ENCODE measurements at places on chromosomes 16 and 17.

GRCh38 chr16:85206472-85207356, 94.4 kb upstream of the CIBAR2 start:
- DNase-seq = no peak

DNA sequence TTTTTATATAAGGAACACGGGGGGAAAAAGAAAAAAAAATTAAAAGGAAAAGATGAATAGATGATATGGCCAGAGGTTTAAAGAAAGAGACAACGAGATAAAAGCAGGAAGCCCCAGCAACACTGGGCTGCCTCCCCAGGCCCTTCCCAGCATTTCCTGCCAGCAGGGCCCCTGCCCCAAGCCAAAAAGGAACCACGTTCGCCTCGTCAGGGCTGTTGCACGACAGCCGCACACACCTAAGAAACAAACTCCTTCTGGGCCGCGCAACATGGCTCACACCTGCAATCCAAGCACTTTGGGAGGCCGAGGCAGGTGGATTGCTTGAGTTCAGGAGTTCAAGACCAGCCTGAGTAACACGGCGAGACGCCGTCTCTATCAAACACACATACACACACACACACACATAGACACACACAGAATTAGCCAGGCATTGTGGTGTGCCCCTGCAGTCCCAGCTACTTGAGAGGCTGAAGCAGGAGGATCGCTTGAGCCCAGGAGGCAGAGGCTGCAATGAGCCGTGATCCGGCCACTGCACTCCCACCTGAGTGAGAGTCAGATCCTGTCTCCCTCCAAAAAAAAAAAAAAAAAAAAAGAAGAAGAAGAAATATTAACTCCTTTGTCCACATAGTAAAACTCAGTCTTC, 83.0 kb downstream of the ANKRD11 start:
- no peak for DNase-seq

GRCh38 chr17:75542229-75542628, 16.7 kb downstream of the LLGL2 start:
- no peak for DNase-seq

GRCh38 chr16:78242239-78242630, 142.8 kb downstream of the WWOX start:
- DNase-seq = no peak

GRCh38 chr16:72753881-72754280, 294.0 kb downstream of the ZFHX3 start:
- no peak for DNase-seq

- DNase-seq = no peak
These were observed 170.0 kb upstream of the ZNF267 start for GRCh38 chr16:31703526-31704128.

GRCh38 chr17:31680126-31680525, 178.9 kb downstream of the COPRS start:
- no peak for DNase-seq

DNA sequence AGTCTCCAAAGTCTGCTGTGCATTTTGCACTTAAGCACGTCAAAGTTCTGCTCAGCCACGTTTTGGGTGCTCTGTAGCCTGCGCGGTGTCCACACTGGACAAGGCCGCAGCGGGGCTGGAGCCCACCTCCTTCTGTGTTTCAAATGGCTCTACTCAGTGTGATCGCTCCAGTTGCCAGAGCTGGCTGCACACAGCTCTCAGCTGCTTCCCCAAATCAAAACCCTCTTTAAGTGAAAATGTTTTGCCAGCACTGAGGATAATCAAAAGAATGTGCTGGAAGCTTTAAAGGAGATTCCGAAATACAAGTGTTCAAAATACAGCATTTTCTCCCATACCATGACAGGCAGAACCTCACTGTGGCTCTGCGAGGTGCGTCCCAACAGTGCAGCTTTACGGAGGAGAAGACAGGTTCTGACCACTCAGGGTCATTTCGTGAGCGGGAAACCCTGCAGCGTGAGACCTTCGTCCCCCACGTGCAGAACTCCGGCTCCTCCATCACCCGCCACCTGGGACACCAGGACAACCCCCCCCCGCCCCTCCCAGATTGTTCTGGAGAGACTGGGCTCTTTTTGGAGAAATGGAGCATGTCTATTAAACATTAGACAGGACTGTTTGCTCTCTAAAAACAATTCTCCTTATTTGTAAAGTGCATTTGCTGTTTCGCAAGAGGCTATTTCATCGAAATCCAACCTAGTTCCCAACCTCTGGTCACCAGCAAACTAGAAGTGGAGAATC, 16.6 kb downstream of the TBC1D16 start:
- no peak for DNase-seq

DNA sequence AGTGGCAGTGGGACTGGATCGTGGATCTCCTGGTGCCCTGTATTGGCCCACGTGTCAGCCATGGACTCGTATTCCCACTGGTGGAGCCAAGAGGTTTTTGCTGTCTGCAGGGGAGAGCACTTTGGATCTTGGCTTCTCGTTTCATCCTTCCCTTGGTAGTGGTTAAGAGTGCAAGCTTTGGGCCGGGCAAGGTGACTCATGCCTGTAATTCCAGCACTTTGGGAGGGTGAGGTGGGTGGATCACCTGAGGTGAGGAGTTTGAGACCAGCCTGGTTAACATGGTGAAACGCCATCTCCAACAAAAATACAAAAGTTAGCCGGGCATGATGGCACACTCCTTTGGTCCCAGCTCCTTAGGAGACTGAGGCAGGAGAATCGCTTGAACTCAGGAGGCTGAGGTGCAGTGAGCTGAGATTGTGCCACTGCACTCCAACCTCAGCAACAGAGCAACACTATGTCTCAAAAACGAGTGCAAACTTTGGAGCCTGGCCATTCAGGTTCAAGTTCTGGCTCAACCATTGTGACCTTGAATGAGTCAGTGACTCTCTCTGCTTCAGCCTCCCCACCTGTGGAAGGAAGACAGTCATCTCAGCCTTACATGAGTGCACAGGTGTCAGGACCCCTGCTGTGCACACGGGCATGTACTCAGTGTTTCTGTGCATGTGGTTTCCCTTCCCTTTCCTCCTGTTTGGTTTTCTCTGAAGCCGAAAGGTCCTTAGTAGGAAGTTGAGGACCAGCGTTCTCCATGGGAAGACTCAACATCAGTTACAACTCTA, 57.4 kb downstream of the PLCG2 start:
- no peak for DNase-seq

GRCh38 chr16:4830408-4830807, 16.7 kb downstream of the GLYR1 start:
- no peak for DNase-seq

GRCh38 chr16:82522026-82522425, 104.7 kb upstream of the CDH13 start:
- DNase-seq = no peak

DNA sequence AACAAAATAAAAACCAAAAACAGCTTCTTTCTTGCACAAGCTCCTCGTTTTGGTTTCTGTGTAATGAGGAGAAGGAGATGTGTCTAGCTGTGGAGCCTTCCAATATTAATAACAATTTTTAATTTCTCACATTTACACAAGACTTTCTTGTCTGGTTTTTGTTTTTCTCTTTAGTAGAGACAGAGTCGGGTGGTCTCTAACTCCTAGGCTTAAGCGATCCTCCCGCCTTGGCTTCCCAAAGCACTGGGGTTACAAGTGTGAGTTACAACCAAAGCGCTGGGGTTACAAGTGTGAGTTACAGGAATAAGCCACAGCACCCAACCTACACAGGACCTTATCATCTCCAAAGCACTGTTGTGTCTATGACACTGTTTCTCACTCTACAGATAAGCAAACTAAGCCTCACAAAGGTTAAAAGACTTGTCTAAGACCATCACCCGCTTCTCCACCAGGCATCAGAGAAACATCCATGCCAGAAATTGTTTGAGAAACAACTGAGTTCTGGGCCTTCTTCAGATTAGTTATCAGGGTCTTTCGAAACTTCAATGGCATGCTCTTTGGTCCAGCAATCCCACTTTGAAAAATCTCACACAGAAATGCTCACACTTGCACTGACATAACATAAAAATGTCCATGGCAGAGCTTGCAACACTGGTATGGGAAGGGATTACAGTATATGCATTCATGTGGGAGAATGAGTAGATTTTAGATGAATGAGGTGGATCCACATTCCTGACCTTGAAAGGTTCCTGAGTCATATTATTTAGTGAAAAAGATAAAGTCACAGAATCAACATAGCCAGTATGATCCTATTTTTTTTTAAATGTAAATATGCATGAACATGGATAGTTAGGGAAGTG, 3.9 kb downstream of the ABAT start:
- peak; percentile 20 for DNase-seq

DNA sequence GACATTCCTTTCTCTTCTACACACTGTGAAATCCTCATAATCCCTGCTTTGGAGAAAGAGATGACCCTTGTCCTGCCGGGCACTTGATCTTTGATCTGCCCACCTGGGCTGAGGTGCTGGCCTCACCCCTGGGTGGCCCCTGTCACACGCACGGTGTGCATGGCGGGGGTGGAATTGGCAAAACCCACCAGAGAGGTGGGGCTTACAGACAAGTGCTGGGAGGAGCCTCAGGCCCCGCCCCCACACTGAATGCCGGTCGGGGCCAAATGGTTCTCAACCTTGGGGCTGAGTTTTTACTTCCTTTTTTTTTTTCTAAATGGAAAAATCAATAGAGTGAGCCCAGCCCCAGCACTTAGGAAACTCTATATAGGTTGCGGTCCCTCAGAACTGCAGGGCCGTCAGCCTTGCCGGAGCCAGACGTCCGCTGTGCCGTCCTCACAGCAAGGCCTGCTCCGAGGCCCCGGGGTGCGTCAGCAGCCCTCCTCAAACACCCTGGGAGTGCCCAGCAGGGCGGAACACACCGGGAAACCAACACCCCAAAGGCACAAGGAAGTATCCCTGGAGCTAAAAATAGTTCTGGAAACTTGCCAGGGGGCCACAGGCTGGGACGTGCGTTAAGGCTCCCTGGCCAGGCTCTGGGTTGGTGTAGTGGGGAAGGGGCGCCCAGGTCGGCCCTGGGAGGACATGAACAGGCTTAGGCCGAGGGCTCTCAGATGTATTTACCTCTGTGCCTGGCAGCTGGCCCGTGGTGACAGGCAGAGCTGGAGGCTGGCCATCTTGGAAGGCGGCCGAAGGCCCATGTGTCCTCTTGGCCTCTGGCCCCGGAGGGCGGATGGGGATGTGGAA, 11.0 kb downstream of the GPRC5C start:
- DNase-seq = no peak

DNA sequence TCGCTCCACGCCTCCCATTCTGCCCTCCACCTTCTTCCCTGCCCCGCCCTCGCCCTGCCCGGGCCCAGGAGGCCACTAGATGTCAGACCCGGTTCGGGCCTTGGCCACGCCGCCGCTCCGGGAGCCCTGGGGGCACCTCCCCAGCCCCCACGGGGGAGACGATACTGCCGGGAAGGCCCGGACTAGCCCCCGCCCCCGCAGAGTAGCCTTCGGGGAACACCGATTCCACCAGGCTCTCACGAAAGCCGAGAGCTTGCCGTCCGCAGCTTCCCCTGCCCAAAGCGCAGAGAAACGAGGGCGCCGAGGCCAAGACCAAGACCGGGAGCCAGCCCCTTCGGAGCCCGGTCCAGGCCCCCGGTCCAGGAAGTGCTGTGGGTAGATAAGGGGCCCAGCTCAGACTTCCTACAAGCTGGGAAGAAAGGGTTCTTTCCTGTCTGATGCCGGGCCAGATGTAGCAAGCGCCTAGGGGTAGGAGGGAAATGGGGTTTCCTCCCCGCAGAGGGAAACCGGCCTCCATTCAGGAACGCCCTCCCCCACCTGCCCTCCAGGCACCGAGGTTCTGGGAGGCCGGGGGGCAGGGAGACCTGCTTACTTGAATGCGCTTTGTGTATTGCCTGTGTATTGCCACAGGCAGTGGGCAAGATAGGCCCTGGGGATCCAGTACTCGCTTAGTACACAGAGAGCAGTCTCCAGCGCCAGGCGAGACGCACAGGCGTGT, 806 bp upstream of the CYB561 start:
- DNase-seq = no peak

- DNase-seq = no peak
These were observed 100.5 kb upstream of the HS3ST3A1 start for GRCh38 chr17:13702266-13702665.

- no peak for DNase-seq
These were observed 10.4 kb upstream of the LASP1NB start for GRCh38 chr17:38914741-38915638.

DNA sequence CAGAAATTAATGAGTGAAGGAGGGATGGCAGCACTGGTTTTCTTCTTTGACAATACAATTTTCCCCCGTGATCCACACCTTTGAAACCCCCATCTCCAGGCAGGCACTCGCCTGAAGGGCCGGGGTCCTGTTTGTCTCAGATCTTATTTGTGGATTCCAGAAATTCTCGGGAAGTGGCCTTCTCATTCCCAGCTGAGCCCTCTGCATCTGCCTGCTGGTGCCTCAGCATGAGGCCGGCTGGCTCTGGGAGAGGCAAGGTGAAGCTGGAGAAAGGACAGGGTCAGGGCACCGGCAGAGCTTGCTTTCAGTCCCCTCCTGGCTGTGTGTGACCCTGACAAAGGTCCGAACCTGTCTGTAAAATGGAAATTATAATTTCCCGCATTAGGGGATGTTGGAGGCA, 35.8 kb upstream of the C1QL1 start:
- no peak for DNase-seq

- no peak for DNase-seq
These were observed 5.2 kb downstream of the AHSP start for GRCh38 chr16:31532896-31533295.

GRCh38 chr16:50925758-50926357, 184.0 kb downstream of the CYLD start:
- peak; percentile 15 for DNase-seq

DNA sequence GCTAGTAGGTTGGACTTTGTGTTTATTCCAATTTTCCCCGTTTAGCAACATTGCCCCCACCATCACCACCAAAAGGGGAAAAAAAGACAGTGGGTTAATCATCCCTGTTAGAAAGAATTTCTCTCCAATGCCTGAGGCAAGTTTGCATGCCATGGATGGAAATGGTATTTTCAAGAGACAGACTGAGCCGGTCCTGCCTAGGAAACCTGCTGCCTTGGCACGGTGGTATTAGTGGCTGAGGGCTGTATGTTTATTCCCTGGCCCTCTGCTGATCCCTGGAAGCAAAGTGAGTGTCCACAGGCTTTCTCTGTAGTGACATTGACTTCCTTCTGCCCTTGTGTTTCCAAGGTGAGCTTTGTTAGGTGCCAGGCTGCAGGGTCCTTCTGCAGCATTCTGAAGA, 427.0 kb upstream of the RBFOX1 start:
- no peak for DNase-seq

- DNase-seq = no peak
These were observed 2.1 kb upstream of the LYRM9 start for GRCh38 chr17:27895123-27895895.

DNA sequence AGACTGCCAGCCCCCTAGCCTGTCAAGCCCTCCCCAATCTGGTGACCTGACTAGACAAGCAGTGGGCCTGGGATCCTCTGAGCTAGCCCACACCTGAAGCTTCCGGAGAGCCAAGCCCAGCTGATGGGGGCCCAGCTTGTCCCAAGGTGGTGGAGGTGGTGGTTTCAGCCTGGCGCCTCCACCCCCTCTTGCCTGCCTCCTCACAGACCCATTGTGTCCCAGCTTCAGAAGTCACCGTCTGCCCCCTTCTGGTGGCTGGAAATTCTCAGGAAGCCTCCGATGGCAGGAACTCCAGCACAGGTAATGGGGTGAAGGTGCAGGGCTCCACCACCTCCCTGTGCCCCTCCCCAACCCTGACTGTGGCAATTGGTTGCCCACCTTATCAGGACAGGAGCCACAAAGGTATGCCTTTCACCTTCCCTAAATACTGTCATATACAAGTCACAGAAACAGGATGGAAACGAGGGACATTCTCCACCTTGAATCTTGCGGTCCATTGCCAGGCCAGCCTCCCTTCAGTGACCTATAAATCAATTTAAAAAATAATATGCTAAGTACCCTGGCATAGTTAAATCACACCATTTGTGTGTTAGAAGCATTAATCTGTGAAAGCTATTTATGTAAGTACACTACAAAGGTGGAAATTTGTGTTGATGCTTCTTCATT, 66.0 kb upstream of the ZNF423 start:
- no peak for DNase-seq

GRCh38 chr16:28250999-28251398, 39.2 kb upstream of the XPO6 start:
- no peak for DNase-seq
